NCI-H446 treated with DMSO at 0.1 percent for 48 hours (cell line): ENCODE measurements at places on chromosomes 1 and 21.

- no peak for DNase-seq
Observed at GRCh38 chr1:98059620-98060019, 138.8 kb upstream of the DPYD start.

DNA sequence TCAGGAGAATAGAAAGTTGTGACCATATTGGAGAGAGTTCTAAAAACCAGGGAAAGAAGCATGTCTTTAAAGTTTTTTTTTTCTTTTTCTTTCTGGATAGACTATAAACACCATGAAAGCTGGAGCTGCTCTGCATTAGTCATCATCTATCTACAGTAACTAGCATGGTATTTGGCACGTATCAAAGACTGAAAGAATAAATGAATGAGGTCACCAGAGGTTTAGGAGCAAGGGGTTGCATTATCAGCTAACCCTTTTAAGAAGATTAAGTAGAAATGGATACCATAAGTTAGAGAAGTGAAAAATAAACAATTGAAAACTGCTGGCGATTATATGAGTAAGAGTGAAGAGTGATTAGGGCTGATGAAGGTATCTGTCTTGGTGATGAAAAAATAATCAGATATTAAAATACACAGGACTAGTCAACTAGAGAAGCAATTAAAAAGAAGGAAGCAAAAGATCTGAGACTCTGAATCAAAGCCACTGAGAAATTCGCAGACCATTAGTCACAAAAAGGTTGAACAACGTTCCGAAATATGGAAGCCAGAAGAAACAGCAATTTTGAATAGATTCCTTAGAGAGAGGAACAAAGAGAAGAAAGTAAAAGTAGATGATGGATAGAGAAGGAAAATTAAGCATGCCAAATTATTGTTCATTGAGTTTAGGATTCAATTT is 536.4 kb downstream of the DPYD start:
- peak; percentile 61 for DNase-seq

GRCh38 chr1:221604948-221605347 is 136.9 kb downstream of the DUSP10 start:
- DNase-seq: no peak

- DNase-seq: no peak
Observed at GRCh38 chr1:11529763-11530730, 51.1 kb downstream of the DISP3 start.

DNA sequence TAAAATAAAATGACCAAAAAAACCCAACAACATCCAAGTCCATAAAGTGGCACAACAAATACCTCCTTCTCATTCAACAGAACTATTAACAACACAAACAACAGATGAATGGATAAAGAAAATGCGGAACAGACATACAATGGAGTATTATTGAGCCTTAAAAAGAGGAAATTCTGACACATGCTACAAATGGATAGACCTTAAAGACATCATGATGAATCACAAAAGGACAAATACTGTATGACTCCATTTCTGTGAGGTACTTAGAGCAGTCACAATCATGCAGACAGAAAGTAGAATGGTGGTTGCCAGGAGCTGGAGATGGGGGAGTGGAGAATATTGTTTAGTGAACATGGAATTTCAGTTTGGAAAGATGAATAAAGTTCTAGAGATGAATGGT is 42.6 kb downstream of the EYA3 start:
- no peak for DNase-seq

DNA sequence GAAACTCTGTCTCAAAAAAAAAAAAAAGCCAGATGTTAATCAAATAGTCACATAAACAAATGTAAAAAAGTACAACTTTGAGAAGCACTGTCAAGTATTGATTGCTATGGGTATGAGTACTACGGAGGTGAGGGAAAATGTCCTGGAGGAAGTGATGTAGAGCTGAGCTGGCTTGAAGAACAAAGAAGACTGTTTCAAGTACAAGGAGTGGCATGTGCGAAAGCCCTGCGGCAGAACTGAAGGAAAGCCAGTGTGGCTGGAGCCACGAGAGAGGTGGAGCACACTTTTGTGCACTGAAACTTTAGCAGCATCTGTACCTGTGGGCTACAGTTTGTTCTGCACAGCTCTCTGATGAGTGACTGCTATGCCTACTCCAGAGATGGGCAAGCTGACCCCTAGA is 5.4 kb upstream of the RPS6KA1 start:
- DNase-seq: no peak

DNA sequence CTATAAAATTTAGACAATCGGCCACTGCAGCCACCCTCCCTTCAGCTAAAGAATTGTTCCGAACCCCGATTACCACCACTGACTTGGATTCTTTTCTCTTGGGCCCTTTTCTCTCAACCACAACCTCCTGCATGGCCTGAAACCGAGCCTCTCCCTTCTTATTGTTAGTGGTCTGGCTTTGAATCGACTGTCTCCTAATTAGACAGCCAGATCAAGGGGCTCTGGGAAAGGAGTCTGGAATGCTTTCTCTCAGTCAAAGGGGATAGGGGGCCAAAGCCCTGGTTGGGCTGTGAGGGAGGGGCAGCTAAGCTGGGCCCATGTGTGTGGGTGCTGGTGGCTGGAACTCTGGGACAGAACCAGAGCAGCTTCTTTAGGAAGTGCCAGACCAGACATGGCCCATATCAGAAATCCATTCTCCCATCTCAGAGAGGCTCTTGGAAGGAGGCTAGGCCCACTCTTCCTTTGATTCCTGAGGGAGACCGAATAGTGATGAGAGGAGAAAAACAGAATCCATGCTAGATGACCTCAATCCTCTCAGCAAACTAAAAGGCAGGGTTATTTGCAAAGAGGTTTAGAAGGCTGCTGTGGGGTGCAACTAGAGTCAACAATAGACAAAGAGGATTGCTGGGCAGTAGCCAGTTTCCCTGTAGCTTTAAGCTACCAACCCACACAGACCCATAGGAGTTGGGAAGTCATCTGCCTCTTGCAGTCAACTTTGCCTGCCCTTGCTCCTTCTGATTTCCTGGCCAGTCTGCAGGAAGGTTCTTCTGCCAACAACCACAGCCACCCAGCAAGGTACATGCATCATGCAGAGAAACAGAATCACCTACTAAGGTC is 117.6 kb downstream of the AK5 start:
- DNase-seq: no peak

GRCh38 chr21:37940691-37941090 is 24.4 kb upstream of the KCNJ6 start:
- DNase-seq: no peak

GRCh38 chr1:115428676-115429075 is 90.6 kb upstream of the NGF start:
- no peak for DNase-seq

DNA sequence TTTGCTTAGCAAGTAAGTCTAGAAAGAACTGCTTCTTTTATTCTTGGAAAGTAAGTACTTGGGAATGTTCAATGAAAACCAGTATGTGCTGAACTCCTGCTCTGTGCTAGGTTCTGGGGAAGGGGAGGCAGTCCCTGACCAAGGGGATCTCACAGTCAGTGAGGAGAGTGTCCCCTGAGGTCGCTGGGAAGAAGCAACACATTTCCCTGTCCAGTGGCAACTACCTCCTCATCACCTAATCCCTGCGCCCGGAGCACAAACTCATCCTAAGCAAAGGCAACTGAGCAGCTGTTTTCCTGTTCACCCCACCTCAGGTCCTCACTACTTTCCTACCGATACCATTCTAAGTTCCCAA is 61.7 kb upstream of the ANGPTL1 start:
- DNase-seq: no peak

DNA sequence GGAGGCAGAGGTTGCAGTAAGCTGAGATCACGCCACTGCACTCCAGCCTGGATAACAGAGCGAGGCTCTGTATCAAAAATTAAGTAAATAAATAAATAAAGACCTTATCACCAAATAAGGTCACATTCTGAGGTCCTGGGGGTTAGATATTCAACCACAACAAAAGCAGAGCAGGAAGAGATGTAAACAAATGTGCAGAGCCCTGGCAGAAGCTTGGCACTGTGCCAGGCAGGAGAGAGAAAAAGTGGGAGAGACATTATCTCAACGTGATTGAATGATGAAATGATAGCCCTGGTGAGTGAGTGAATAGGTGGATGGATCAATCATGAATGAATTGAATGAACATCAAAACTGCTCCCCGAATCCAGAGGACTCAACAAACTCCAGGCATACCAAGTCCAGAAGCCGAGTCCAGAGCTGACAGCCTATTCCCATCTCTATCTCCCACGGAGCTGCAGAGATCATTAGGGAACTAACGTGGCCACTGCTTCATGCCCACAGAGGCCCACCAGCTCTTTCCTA is 150.7 kb downstream of the TOMM20 start:
- no peak for DNase-seq

DNA sequence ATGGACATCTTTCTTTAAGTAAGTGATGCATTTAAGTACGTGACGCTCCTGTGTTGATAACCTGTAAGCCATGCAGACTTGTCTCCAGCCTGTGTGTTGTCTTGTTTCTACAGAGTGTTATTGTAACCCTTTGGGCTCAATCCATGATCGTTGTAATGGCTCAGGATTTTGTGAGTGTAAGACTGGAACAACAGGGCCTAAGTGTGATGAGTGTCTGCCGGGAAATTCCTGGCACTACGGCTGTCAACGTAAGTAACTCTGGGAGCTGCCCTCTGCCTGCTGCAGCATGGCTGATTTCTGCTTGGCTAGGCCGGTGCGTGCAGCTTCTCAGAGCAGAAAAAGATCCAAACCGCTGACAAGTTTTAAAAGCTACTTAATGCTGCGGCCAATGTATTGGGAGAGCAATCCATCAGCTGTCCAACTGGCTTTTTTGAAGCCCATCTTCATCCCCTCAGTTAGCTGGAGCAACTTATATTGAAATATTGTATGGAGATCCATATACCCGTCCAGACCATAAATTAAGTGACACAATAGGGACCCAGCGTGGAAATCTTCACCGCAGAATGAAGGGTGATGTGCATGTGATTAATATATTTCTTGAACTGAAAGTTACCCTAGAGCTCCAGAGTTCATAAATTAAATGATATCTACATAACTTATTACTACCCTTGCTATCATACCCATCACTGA is 295.9 kb downstream of the NTNG1 start:
- DNase-seq: no peak
